ENCODE measurements at places on chromosomes 5 and 9. TPM values are rescaled to one million over a fixed set of nuclear protein-coding genes. Genes with fewer than 3 reads are reported as not detected.

NDFIP1 gene
- total RNA-seq: 63.1 TPM

GTF3C4 gene
- total RNA-seq: 13.8 TPM

LCN1 gene
- total RNA-seq: not detected

MSMP gene
- total RNA-seq: not detected

PTGES gene
- total RNA-seq: 0.48 TPM

DNA sequence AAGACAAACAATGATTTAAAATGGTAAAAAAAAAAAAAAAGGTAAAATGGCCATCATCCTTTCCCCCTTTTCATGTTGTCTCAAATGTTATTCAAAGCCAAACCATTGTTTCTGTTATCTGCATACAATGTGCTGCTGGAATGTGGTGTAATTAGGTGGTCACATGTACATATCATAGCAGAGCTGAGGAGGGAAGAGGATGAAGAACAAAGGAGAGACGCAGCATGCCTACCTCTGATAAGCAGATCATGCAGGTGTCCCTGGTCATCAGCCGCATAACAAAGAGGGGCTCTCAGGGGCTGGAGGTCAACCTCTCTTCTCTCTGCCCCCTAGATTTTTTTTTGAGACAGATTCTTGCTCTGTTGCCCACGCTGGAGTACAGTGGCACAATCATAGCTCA, 141.0 kb downstream of the CARTPT start:
- no peak for DNase-seq

DNA sequence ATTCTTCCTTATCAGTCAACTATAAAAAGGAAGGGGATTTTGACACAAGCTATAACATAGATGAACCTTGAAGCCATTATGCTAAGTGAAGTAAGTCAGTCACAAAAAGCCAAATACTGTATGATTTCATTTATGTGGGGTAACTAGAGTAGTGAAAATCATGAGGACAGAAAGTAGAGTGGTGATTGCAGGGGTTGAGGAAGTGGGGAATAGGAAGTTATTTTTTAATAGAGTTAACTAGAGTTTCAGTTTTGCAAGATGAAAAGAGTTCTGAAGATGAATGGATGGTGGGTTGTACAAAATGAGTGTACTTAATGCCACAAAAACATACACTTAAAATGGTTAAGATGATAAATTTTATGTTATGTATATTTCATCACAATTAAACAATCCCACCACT, 65.4 kb upstream of the FAM174A start:
- no peak for DNase-seq

MED7 gene
- 16.7 TPM for total RNA-seq

DNA sequence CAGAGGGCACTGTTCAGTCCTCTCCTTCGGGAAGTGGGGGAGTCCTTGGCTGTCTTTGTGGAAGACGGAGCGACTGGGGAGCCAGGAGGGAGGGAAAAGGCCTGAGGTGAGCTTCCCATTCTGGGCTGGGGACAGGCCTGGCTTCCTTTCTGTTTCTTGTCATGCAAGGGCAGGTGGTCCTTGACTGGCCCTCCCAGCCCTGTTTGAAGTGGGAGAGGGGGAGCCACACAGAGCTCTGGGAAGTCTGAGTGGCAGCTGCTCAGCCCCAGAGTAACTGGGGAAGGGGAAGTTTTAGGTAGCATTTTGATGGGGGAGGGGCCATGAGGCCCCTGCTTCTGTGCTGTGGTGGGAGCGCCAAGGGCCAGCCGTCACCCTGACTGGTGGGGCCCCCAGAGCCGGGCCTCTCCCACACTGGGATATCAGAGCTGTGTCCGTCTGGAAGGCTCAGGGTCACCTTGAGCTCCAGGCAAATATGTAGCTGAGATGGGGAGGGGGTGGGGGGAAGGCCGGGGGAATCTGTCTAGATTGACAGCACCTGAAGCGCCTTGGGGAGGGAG, 6.5 kb downstream of the UNC5A start:
- no peak for DNase-seq

GRCh38 chr9:91163773-91164471, 197.8 kb downstream of the AUH start:
- DNase-seq: peak; percentile 78

FAM163B gene
- not detected for total RNA-seq

CNOT8 gene
- 63.8 TPM for total RNA-seq

DNA sequence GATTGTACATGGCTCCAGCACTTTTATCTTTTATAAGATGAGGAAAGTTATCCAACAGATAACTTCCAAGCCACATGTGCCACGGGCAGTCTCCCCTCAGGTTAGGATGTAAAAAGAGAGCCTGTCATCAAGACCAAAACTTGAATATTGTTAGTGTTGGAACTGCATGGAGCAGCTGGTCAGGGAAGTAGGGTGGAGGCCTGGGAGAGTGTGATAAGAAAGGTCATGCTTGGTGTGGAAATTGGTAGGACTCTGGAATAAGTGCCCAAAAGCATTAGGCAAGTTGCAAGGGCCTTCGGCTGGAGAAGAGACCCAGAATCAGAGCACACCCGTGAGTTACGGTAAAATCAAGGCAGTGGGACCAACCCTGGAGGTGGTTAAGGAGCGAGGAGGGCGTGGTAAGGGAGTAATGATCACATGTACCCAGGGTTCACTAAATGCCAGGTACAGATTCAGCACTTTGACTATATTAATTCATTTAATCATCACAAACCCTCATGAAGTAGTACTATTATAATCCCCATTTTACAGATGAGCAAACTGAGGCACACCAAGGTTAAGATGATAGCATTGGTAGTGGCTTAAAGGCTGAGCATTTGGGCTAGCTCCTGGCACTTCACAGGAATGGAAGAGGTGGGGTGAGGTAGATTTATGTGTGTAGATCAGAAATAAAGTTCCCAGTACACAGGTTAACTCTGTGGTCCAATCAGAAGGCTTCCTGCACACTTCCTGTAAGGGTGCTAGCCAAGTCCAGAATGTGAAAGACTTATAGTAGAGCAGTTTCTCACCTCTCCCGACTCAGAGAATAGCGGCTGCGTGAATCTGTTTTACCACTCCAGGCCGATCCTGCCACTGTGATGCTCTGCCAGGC, 96.5 kb upstream of the ZNF608 start:
- DNase-seq: no peak

DNA sequence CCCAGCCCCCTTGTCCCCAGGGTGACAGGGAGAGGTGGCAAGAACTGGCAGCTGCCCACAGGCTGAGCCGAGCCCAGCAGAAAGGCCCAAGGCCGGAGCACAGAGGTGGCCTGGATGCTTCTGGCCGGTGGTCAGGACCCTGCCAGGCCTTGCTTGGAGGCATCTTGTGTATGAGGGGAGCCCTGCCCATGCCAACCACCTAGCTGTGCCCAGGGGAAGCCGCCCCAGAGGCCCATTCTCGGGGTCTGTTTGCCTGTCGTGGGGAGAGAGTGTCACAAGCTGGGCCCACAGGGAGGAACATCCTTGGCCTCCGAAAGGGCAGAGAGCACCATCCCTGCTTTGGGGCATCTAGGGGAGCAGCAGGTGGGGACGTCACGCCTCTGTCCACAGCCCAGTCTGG, 10.0 kb downstream of the NKD2 start:
- DNase-seq: no peak

- DNase-seq: no peak
These were observed 39.1 kb downstream of the COL23A1 start for GRCh38 chr5:178551059-178551458.

- no peak for DNase-seq
These were observed 546.4 kb upstream of the ARRDC3 start for GRCh38 chr5:91929522-91929817.

GRCh38 chr5:178413988-178414387, 176.2 kb downstream of the COL23A1 start:
- DNase-seq: no peak

DNA sequence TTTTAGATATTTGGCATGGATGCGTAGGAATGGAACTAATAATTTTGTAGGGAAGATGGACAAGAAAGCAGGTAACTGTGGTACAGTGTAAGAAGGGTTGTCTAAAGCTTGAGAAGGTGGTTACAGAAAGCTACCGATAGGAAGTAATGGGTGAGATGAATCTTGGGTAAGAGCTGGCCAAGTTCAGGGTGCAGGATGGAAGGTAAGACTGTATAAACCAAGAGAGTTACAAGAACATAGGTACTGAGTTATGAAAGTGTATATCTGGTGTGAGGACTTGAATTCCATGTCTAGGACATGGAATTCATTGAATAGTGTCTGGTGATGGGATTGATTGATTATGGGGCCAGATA, 1.4 kb downstream of the MCCC2 start:
- no peak for DNase-seq

- DNase-seq: no peak
These were observed 63.5 kb downstream of the SPATA31D1 start for GRCh38 chr9:82052081-82052480.

DNA sequence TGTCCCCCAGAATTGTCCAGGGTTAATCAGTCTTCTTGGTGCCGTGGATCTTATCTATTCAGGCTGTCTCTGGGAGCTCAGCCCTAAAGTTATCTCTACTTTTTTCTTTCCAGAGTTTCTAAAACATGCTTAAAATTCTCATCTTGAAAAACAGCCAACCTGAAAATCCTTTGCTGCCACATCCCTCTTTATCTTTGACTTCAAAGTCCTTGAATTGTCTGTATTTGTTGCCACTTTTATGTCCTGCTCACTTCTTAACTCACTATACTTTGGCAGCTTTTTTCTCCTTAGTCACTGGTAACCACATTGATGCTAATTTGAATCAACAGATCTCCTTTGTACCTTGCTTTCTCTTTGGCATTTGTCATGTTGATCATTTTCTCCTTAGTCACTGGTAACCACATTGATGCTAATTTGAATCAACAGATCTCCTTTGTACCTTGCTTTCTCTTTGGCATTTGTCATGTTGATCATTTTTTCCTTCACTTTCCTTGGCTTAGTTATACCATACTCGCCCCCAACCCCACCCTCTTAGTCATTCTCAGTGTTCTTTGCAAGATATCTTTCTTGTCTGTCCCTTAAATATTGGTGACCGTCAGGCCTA, 8.5 kb downstream of the DMXL1 start:
- DNase-seq: peak; percentile 65

GAS1 gene
- total RNA-seq: 0.12 TPM

DNA sequence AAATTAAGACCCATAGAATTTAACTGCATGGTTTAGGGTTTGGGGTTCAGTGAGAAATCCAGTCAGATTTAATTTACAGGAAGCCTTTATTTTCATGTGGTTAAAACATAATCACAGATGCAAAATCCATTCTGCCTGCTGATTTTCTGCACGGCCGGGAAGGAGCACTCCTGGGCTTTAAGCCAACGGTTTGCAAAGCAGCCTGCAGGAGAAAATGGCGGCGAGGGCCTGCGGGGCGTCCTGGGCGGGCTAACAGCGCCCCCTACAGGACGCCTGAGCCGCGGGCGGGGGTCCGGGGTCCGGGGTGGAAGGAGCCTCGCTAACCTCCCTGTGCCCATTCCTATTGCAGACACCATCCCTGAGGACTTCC, 47.6 kb downstream of the THBS4 start:
- DNase-seq: peak; percentile 68

DNA sequence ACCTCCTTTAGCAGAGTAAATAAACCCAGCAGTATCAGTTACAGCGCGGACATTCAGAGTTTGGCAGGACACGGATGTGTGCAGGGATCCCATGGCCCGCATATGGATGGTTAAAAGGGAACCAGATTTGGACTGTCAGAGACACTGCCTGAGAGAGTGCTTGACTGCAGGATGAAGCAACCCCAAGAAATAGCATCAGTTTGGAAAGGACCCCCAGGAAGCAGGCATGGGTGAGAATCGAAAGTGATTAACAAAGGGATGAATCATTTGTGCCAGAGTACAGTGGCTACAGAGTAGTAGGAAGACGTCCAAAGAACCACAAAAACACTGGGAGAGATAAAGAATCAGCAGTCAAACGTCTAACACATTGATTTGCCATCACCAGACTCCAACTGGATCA, 5.5 kb downstream of the C7 start:
- no peak for DNase-seq

DNA sequence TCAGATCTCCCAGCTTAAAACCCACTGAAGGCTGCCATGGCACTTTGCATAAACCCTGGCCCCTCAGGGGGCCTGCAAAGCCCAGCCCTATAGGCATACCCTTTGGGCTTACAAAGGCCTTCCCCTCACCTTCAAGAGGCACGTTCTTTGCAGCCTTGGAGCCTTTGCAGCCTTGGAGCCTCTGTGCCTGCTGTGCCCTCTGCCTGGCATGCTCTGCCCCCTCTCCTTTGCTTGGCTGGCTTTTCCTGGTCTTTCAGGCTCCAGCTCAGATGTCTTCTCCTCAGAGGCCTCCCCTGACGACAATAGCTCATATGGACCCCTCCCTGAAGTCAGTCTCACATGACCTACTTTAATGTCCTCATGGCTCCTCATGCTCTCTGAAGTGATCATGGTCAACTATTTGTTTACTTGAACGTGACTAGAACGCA, 60.3 kb downstream of the CXXC5 start:
- DNase-seq: no peak

DNA sequence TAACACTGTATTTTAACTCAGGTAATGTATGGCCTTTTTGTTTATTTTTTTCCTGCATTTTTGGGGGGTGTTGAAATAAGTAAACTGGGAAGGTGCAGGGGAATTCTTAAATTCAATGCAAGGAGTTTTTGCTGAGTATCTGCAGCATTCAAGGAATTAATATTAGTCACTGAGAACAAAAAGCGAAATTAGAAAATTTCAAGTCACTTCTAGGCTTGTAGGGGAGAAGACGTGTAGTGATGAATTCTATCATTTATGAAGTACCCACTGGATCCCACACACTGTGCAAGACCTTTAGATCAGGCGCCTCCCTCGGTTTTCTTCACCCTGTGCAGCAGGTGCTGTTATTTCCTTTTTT, 1.2 kb downstream of the EHMT1 start:
- DNase-seq: no peak

DNA sequence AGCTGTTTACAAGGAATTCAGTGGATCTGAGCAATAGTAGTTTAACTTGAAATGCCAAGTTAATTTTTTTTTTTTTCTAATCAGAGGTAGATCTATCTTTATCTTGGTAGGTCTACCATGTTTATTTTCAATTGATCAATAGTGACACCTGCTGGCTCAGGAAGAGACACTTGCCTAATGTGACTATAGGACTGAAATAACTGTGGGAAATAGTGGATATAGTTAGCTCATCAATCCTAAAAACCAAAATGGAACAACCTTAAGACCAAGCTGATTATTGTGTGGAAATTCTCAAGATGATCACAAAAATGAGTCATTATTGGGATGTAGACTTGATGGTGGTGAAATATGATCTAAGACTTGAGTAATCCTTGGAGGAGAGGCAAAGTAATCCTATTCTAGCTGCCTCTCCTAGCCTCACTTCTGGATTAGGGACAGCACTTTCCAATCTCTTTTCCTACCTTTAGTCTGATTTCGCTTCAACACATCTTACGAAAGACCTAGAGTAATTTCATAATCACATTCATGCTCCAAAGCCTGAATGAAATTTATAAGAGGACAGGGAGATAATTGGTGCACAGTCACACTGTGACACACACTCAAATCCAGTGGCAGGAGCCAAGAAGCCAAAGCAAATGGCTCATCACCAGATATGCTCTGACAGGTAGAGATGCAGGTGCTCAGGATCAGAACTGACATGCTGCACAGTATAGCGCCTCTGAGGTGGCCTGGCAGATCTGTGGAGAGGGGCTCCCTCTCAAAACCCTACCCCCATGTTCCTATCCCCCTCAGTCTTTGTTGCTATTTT, 156.3 kb downstream of the HMHB1 start:
- peak; percentile 9 for DNase-seq

GRCh38 chr9:69502671-69503301, 169.4 kb downstream of the APBA1 start:
- DNase-seq: no peak

EFCAB9 gene
- not detected for total RNA-seq

GZMA gene
- 25.1 TPM for total RNA-seq

SLC34A1 gene
- 0.21 TPM for total RNA-seq

- DNase-seq: no peak
These were observed 168.8 kb downstream of the GAPVD1 start for GRCh38 chr9:125430161-125431011.

GPR151 gene
- total RNA-seq: not detected

- DNase-seq: no peak
These were observed 150.4 kb upstream of the ERCC6L2 start for GRCh38 chr9:95725045-95725444.

FAM221B gene
- total RNA-seq: not detected

All from activated T-cell treated with anti-CD3 and anti-CD28 coated beads, Interleukin-2, amount 50 U/mL, for 72 hours (primary cell).